ENCODE measurements at places on chromosomes 4 and X.

DNA sequence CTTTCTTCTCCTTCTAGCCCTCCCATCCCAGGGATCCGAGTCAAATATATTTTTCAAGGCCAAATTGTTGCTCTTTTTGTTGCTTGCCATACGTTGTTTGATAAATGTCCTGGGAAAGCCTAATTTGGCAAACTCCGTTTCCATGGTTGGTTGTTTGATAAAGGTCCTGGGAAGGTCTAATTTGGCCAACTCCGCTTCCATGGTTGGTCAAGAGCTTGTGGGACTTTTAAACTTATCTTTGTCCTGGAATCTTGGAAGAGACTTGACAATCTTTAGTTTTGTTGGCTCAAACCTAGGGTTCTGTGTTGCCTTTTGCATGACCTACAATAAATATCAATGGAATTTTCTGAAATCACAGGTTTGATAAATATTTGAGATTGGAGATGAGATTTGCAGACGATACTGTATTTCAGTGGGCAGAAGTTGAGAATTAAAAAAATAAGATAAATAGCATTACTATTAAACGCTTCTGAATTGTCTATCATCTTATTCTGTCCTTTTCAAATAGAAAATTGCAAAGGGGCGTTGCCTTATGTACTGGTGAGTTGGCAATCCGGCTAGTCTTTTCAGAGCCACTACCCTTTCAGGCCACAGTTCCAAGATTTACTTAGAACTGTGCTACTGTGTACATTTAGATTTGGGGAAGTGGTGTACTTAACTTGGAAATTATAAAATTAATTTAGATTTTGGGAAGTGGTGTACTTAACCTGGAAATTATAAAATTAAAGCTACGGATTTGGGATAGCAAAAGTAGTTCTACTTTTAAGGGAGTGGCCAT, 804 bp downstream of the OSTC start:
- no peak for DNase-seq

- DNase-seq = no peak
Measured at GRCh38 chr4:182589100-182589499, 328.1 kb downstream of the DCTD start.

GRCh38 chrX:70979136-70979762, 48.4 kb upstream of the SLC7A3 start:
- DNase-seq = no peak

DNA sequence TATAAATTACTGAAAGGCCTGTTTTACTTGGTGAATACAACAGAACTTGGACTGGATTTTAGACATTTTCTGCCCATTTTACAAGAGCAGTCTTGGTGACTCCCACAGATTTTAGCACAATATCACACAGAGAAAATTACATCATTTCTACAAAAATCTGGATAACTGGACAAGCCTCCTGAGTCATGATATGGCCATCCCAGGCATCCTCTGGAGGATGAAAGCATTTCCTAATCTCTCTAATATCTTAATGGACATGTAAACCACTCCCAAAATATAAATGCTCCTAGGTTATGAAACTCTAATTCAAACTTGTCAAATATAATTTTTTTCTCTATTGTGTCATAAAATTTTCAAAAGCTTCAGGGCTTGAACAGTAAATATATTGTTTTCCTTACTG, 1170.8 kb upstream of the PCDH7 start:
- DNase-seq = no peak

GRCh38 chr4:7243609-7244330, 51.4 kb downstream of the SORCS2 start:
- DNase-seq = no peak

- DNase-seq = no peak
Measured at GRCh38 chrX:22699581-22700091, 300.1 kb upstream of the DDX53 start.

DNA sequence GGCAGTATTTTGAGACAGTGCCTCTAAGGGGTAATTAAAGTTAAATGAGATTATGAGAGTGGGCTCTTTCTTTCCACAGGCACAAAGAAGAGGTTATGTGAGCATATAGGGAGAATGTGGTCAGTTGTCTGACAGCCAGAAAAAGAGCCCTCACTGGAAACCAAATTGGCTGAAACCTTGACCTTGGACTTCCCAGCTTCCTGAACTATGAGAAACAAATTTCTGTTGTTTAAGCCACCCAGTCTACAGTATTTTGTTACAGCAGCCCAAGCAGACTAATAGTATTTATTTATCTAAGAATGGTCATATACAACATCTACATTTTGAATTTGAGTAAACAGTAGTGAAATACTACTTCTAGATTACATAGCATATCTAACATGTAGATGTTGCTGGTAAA, 473.8 kb downstream of the IL15 start:
- DNase-seq = no peak

GRCh38 chr4:109803924-109804571, 2.2 kb upstream of the CFI start:
- peak; percentile 13 for DNase-seq

DNA sequence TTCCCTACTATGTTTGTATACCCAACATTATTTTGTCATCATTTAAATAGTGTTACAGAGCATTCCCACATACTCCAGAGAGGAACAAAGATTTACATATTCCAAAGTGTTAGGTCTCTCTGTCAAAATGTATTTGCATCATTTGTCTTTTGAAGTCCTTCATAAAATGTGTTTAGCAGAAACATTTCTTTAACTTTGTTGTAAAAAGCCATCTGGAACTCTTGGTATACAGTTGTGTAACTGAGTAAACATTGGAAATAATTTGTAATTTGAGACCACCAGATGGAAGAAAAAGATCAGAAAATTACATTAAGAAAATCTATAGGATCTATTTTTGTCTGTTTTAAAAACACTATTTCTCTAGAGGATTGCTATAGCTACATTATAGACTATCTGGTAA, 56.6 kb upstream of the ALB start:
- DNase-seq = no peak

- no peak for DNase-seq
Measured at GRCh38 chr4:156512622-156513021, 459.0 kb downstream of the PDGFC start.

GRCh38 chr4:108172231-108172752, 3.6 kb upstream of the LEF1 start:
- peak; percentile 57 for DNase-seq

GRCh38 chr4:148205476-148205875, 236.7 kb downstream of the NR3C2 start:
- no peak for DNase-seq

GRCh38 chr4:180578175-180578574, 1665.0 kb upstream of the TENM3 start:
- no peak for DNase-seq

DNA sequence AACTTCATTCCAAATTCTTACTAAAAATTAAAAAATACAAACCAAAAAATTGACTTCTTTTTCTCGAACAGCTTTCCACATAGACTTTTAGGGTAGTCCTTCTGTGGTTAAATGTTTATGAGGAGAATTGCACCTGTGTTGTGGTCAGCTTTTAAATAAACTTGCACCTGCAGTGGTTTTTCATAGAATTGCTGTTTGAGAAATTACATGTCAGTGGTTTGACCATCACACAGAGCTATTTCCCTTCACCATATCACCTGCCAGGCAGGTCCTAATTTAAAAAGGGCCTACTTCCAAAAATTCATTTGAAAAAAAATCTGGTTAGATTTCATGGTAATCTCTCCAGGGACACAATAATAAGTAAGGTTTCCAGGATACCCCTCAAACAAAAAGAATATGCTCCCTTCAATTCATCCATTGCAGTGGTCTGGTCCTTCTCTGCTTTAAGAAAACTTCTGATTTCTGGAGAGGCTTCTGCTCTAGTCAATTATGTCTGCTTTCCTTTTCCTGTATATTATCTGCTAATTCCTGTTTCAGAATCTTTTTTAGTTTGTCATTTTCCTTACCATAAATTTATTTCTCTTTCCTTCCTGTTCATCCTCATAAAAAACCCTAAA, 9.8 kb upstream of the UTP3 start:
- DNase-seq = no peak

DNA sequence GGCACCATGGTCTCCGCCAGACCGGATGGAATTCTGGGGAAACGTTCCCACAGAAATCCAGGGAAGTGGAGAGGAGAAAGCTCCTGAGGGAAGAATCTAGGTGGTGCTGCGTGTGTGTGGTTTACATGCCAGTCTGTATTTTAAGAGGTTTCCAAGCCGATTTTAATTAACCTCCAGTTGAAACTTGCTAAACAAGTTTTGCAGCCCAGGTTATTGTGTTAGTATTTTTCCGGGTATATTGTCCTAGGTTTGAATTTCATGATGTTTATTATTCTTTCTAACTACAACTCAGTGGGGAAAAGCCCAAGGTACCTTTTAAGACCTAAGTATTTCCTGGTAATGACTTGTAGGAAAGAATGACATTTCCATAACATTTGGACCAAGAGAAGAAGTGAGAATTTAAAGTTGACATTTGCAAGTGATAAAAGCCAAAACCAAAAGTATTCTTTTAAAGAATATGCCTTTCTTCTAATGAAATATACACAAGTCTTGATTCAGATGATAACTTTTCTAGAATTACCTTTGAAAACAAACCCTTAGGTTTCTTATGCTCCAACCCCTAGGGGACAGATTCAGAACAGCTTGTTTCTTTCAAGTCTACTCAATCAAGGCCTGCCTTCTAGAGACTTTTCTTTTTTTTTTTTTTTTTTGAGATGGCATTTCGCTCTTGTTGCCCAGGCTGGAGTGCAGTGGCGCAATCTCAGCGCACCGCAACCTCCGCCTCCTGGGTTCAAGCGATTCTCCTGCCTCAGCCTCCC, 14.6 kb downstream of the SAT1 start:
- DNase-seq = no peak
